NCI-H446 (cell line): ENCODE measurements at places on chromosomes 1 and 21.

DNA sequence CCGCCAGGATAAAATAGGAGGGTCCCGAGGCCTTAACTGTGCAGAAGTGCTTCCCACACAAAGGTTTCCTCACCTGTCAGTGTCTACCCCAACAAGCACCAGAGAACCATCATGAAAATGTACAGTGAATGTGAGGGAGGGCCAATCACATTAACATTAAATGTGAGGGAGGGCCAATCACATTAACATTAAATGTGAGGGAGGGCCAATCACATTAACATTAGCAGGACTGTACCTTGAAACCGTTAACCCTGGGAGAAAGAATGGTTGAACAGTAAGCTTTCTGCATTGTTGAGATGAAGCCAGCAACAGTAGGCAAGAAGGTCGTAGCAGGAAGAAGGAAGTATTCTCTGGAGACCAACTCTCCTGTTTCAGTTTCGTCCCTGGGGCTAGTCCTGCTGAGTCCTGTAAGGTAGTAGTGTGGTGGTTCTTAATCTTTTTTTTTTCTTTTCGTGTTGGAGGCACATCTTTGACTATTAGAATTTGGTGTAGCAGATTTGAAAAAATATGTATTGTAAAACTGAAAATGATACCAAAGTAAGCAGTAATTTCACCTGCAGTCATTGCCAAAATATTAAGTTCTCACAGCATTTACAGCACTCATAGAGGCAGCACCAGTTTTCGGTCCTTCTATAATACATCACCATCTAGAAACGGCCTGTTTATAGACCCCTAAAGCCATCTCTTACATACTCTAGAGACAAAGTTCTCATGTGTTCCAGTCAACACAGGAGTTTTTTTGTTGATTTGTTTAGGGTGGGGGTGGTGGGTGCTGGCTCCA lies 98.6 kb upstream of the PPP2R5A start:
- DNase-seq = no peak

- DNase-seq = no peak
These were observed 82.2 kb upstream of the SOD1 start for GRCh38 chr21:31577271-31577670.

DNA sequence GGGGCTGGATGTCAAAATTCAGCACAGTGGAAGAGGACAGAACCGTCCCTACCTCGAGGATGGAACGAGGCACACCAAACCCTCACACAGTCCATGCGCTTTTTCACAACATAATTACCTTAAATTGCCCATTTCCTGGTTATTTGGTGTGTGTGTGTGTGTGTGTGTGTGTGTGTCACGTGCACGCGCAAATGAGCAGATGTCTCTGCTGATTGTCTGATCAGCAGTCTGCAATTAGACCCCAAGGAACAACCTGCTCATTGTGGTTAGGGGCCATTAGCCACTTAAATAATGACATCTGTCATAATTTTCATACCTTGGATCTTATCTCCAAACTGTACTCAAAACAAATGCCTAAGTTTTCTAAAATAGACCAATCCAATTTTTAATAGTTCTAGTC lies 23.2 kb downstream of the AVPR1B start:
- DNase-seq = no peak

DNA sequence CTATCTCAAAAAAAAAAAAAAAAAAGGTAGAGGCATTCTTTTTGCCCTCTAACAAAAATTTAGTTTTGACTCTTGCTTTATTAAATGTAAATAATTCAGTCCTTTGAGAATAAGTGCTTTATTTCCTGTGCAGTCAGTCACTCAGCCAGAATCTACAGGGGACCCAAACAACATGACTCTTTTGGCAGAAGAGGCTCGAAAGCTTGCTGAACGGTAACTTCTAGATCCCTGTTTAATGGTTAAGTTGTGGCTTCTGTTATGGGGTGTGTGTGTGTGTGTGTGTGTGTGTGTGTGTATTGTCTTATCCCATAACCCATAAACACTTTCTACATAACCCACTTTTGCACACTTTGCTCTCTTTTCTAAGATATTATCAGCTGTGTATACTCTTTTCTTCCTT lies 54.9 kb upstream of the LAMC2 start:
- DNase-seq = no peak

DNA sequence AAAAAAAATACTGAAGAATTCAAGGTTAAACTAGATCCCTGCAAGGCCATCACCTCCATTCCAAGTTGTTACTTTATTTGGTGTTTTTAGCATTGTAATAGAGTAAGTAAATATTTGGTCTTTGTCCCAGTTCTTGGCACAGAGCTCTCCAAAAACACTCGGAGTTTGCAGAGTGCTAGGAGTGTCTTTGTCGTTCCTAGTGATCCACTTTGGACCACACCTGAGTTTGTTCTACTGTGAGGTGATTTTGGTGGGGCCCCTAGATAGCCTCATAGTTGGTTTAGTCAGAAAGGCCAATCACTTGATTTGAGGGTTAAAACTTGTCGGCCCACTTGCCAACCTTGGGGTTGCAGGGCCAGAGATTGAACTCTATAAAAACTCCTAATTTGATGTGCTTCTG lies 25.6 kb downstream of the SYNC start:
- DNase-seq = no peak

- DNase-seq = no peak
These were observed 23.2 kb upstream of the TUT4 start for GRCh38 chr1:52576074-52576473.

- DNase-seq = peak; percentile 74
These were observed 14.5 kb upstream of the C1orf141 start for GRCh38 chr1:67149179-67149770.

DNA sequence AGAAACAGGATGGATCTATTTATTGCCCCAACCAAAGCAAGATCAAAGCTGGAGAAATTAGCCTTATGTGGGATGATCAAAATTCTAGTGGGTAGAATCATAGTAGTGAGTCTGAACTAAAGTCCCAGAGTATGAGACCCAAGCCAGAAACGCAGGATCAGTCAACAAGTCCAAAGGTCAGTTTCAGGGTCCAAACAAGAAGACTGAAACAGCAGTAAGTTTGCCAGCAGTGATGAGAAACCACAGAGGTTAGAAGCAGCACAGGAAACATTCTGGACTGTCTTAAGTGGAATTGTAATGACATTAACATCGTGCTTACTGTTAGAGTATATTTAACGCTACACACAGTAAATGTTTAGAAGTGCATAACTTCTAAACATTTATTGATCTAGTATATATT lies 251.0 kb downstream of the LRRIQ3 start:
- DNase-seq = no peak

DNA sequence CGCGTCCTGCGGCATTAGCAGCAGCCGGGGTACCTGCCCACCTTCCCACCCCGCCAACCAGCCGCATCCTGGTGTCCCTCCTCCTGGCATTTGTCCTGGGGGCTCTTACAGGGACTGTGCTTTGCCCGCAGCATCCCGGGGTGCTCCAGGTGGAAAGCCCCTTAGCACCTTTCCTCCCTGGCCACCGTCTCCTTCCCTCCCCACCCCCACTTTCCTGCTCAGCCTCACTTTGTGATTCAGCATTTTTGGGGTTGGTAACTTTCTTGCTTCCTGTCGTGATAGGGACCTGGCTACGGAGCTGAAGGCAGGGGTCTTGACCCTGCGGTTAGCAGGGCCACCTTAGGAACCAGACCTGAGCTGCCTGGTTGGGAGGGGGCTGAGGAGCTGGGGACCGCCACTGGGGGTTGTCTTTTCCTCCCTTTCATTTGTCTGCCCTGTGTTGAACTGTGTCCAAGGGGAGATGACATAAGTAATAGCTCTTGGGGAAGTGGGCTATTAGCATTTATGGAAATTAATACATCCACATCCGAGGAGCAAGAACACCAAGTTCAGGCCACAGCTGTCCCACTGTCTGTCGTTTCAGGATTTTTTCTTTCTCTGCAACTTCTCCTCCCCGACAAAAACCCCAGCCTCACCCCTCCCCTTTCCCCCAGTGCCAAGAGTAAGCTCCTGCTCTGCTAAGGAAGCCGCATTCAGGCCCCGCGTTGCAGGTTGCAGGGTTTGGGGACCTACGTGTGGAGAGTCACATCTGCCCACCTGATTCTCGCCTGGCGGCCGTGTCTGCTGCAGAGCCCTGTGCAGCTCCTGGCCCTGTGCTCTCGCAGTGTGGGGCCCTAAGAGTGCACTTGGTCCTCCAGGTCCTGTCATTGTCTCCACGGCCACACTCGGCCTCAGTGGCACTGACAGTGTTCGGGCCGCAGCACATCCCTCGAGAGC lies 1.6 kb upstream of the NPHP4 start:
- DNase-seq = no peak

GRCh38 chr1:156684227-156684782 lies 7.1 kb upstream of the NES start:
- DNase-seq = no peak

DNA sequence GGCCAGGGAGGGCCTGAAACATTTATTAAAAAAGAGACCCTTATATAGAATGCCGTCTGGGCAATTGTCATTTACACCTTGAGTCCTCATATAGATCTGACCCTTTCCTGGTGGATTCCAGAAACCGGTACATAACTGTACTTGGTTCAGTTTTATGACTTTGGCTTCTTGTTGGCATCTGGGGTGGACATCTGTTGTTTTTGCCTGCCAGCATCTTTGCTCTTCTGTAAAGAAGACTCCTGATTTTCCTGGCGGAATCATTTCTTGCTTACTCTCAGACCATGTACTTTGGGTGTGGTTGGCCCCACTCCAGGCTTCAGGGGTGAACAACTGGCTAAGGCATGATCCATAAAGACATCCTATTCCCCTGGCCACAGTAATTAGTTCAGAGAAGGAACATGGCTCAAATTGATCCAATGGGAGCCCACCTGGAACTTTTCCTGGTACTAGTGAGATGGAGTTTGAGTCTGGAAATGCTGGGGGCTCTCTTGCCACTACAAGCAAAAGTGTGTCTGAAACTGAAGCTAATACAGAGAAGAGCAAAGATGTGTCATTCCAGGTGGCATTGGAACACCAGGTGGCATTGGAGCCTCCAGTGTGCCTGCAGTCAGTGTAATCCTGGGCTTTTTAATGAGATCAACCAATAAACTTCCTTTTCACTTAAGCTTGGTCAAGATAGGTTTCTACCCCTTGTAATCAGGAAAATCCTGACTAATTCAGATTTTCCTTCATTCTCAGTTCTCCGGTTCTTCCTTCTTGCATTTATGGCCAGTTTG lies 332.5 kb upstream of the CAMK1G start:
- peak; percentile 99 for DNase-seq

DNA sequence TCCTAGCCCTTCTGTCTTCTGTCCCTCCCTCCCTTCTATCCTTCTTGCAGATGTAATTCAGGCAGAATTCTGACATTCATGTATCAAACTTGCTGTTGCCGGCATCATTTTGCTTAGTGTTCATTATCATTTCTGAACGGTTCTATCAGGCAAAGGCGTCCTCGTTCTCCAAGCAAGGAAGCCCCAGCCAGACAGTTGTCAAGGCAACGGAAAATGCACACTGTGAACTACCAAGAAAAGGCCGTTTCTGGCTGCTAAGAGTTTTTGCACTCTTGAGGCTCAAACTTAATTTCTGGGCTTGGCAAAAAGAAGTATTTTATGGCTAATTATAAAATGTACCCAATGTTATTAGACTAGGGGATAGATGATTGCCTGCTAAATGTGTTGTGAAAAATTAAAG lies 164.7 kb upstream of the KCNJ15 start:
- DNase-seq = no peak

GRCh38 chr21:35071347-35071746 lies 22.2 kb upstream of the RUNX1 start:
- no peak for DNase-seq

DNA sequence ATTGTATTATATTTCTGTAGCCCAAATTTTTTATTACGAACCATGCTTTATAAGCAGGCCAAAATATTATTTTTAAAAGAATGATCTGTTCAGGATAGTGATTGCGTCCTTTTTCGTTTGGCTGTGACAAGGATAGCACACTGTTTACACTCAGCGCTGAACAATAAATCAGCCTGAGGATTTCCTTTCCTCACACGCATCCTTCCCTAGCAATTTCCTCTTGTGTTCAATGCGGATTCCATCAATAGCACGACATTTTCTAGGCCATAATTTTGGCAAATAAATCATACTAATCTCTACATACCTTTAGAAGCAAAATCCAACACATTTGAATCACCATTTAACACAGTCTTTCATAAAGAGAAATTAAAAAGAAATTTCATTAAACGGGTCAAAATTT lies 1.6 kb upstream of the VAV3 start:
- DNase-seq = no peak

DNA sequence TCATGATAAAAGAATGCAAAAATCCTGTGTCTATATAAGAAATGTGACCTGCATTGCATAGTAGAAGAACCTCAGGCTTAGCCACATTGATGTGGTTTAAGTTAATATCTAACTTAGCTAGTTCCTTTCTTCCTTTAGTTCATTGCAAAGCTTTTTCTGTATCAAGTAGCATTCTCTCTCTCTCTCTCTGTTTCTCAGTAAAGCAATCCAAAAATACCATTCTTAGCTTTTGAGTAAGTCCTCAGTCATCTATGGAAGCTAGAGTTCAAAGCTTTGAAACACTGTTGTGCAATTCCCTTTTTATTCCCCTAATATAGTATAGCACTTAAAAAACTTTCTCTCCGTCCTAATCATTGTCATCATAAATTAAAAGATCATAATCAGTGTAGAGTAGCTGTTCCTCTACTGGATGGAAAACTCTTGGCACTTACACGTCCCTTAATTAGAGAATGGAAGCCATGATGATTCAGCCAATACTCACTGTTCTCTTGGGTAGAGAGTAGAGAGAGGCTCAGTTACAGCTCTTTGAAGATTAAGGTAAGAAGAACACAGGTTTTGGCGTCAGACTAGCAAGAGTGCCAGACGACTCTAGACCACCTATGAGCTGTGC lies 350.3 kb upstream of the LYPLAL1 start:
- DNase-seq = no peak

DNA sequence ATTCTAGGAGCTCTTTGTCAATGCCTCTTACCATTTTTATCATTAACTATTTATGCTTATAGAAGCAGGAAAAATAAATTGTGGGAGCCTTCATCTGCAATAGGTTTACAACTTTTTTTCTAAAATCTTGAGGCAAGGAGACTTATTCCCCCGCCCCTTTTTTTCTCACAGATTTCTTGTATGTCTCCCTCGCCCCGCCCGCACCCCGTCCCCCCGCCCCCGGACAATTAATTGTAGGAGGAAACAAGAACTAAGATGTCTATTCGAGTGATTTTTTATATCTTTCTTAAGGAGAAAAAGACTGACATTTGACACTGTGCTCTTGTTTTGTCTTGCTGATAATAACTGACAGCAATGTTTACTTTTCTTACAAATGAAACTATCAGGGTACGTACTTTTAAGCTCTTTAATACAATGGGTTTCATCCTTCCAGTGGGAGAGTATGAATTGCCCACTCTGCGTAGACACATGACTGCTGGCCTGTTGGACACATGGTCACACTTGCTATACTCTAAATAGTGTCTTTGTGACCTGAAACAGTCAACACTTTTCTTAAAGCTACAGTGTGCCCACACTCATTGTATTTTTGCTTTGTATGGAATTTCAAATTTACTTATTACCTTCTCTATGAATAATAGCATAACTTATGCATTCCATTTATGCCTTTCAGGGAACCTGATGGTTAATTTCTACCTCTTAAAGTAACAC lies 1.5 kb upstream of the IVNS1ABP start:
- no peak for DNase-seq

- DNase-seq = no peak
These were observed 31.6 kb downstream of the ADARB1 start for GRCh38 chr21:45105906-45106485.

- DNase-seq = no peak
These were observed 320.3 kb upstream of the PLXNA2 start for GRCh38 chr1:208564466-208564865.

- DNase-seq = no peak
These were observed 48.3 kb upstream of the TDRD10 start for GRCh38 chr1:154453574-154454352.

- no peak for DNase-seq
These were observed 166.5 kb upstream of the CD34 start for GRCh38 chr1:208077232-208078075.
